NCI-H1417 treated with DMSO at 0.1 percent for 48 hours (cell line): ENCODE measurements at places on chromosomes 5 and 9.
A peak's percentile ranks its signal among the peaks of the same experiment; 100 is the strongest.

DNA sequence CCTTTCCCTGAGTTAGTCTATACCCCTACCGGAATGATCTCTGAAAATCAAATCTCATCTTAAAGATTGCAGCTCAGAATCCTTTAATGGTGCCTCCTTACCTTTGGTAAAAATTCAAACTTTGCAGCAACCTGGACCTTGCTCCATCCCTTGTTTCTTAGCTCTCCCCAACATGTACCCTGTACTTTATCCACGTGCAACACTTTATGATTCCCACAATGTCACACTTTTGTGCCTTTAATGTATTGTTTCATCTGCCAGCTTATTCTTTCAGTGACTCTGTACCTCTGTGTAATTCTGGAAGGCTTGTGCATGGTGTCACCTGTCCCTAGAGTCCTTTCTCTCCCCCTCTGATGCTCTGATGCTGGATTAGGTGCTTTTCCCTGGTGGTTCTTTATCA is 9.5 kb downstream of the ACO1 start:
- no peak for DNase-seq

GRCh38 chr5:137563646-137564397 is 64.7 kb upstream of the SPOCK1 start:
- DNase-seq, result peak; percentile 2

DNA sequence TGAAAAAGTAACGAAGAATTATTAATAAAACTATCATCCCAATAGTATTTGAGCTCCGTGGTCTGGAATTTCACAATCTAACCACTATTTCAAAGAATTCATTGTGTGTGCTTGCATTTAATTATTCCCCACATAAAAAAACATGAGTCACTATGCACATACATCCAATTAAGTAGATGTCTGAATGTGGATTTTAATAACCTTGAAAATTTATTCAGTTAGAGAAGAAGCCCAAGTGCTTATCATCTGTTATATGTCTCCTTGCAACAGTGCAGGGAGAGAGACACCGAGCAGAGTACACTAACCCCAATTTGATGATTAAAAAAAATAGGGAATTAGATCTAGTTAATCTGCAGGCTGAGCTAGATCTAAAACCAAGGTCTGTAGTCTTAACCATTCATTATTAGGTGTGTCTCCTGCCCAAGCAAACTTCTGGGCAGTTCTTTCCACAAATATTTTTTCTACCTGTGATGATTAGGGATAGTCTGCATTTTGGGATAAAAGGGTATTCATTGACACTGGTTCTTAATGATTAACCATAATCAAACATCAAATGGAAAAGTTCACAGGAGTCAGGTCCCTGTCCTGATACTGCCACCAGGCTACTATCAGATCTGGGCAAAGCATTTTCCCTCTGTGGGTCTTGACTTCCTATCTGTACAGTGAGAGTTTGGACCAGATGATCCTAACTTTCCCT is 164.2 kb downstream of the GRIA1 start:
- DNase-seq, result no peak

DNA sequence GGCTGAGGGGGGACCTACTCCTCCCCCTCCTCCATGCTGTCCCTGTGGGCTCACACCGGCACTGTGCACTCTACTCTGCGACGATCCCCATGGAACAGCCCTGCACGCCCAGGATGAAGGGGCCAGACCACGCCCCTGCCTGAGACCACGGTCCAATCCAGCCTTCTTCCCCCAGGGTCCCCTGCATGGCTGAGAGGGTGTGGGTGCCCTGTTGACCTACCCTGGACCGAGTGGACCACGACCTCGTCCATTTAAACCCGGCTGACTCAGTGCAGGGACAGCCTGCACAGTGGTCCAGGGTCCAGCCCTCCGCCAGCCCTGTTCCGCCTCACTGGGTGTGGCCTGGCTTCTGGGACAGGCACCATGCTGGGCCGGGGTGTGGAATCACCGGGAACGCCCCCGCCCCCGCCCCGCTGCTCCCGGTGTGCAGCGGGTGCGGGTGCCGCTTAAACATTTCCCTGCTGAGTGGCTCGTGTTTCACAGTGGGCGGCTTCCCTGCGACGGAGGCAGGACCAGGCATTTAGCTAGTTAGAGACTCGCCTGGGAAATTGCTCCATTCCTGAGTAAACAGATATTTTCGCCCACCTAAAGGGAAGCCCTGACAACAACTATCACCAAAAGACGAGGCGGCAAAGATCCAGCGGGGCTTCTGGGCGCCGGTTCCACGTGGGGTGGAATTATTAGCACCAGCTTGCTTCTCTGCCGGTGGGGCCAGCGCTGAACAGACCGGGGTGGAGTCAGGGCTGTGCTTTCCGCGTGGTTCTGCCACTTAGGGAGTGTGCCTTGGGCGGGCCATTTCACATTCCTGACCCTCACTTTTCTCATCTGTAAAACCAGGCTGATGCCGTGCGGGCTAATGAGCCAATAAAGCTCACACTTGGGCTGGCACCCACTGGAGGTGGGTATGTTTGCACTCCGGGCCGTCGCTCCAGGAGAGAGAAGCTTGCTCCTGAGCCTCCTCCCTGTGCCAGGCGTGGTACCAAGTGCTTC is 22.6 kb downstream of the DBH start:
- DNase-seq, result no peak

- no peak for DNase-seq
Measured at GRCh38 chr9:36148311-36149051, 11.9 kb downstream of the GLIPR2 start.
